Activated B cell treated with CpG ODN at 0.5 μM for 24 hours (primary cell): ENCODE measurements at places on chromosomes 12 and 14.
A peak's percentile ranks its signal among the peaks of the same experiment; 100 is the strongest.

DNA sequence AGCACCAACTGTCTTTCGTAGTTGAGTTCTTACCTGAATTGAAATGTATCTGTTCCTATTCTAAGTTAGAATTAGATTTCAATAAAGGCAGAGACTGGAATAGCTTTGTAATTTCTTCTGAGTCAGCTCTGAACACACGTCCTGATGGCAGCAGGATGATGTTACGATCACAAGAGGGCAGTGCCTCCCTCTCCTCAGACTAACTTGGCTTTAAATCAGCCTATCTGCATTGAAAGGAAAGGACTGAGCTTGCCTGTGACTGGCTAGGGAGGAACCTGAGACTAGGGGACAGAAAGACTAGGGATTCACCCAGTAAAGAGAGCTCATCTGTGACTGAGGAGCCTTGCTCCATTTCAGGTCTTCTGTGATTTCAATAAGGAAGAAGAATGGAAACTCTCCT is 323.7 kb upstream of the OR4E1 start:
- no peak overlapping the region for H3K4me3 ChIP-seq
- peaks cover 38% of the 10 kb centered on the region for H3K27me3 ChIP-seq
- DNase-seq = no peak
- no peaks in the 10 kb centered on the region for H3K4me1 ChIP-seq
- no peaks in the 10 kb centered on the region for H3K36me3 ChIP-seq

- DNase-seq = no peak
- no peak overlapping the region for H3K4me3 ChIP-seq
- H3K4me1 ChIP-seq = peaks cover 9% of the 10 kb centered on the region
These were observed 33.9 kb upstream of the STK38L start for GRCh38 chr12:27210187-27210586.

- H3K4me3 ChIP-seq = no peak overlapping the region
- no peak overlapping the region for H3K27ac ChIP-seq
These were observed 58.3 kb downstream of the NINJ2 start for GRCh38 chr12:604956-605355.

GRCh38 chr12:61554268-61555008 is 705.8 kb upstream of the USP15 start:
- DNase-seq = no peak
- H3K36me3 ChIP-seq = no peaks in the 10 kb centered on the region
- no peak overlapping the region for H3K27ac ChIP-seq
- no peaks in the 10 kb centered on the region for H3K27me3 ChIP-seq

- H3K27ac ChIP-seq = no peak overlapping the region
- DNase-seq = no peak
These were observed 16.1 kb downstream of the ASCL1 start for GRCh38 chr12:102973583-102973982.

GRCh38 chr12:104507672-104508071 is 50.9 kb downstream of the CHST11 start:
- DNase-seq = no peak
- H3K4me3 ChIP-seq = no peak overlapping the region
- no peaks in the 10 kb centered on the region for H3K27me3 ChIP-seq

GRCh38 chr14:68800390-68800789 is 7.5 kb upstream of the ZFP36L1 start:
- peak overlapping the region; percentile 19 for H3K4me3 ChIP-seq
- H3K4me1 ChIP-seq = peaks cover 70% of the 10 kb centered on the region
- peaks cover 20% of the 10 kb centered on the region for H3K36me3 ChIP-seq
- peak overlapping the region; percentile 31 for H3K27ac ChIP-seq
- H3K27me3 ChIP-seq = no peaks in the 10 kb centered on the region

- H3K4me1 ChIP-seq = peaks cover 31% of the 10 kb centered on the region
- H3K27me3 ChIP-seq = no peaks in the 10 kb centered on the region
- no peaks in the 10 kb centered on the region for H3K36me3 ChIP-seq
- H3K27ac ChIP-seq = peak overlapping the region; percentile 59
These were observed 1.2 kb downstream of the CDK2AP1 start for GRCh38 chr12:123270214-123271000.
